ENCODE measurements at places on chromosomes 4 and X.

DNA sequence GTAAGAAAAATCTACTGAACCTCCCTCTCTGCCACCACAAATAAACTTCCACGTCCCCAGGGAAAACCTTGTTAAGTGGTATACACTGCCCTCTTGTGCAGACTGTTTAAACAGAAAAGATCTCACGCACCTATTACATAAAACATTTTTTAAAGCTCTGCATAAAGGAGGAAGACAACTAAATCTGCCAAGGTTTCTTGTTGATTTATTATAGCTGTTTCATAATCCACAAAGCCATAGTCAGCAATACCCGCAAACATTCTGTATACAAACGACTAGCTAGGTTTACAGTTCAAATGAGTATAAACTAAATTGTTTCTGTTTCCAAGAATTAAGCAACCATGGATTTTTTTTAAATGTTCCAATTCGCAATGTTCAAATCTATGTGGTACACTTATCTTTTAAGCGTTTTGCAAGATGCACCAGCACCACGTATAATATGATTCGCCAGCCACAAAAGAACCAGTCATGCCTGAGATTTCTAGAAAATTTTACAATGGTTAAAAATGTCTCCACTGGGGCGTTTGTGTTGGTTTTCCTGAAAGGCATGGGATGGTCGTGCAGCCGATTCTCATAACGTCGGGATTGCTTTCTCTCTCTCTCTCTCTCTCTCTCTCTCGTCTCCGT, 164.6 kb downstream of the PRKX start:
- no peak for DNase-seq

- DNase-seq, result no peak
Measured at GRCh38 chrX:77814210-77814609, 28.2 kb upstream of the ATRX start.

DNA sequence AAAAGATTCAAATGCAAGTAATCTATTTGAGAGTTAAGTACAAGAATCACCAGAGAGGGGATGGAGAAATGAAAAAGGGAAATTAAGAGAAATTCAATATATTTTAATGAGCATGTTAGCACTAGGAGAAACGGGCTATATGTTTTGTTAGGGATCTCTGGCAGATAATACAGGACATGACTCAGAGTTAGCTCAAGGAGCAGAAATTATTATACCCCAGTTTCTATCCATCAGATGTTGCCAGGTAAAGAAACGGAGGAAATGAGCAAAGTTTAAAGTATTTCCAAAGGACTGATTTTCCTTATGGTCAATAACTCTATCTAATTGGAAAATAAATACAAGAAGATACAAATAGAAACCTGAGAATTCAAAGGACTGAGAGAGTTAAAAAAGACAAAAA, 867.6 kb downstream of the TRAM1L1 start:
- DNase-seq, result no peak

- DNase-seq, result no peak
Measured at GRCh38 chrX:30666094-30666493, 12.9 kb downstream of the GK start.

DNA sequence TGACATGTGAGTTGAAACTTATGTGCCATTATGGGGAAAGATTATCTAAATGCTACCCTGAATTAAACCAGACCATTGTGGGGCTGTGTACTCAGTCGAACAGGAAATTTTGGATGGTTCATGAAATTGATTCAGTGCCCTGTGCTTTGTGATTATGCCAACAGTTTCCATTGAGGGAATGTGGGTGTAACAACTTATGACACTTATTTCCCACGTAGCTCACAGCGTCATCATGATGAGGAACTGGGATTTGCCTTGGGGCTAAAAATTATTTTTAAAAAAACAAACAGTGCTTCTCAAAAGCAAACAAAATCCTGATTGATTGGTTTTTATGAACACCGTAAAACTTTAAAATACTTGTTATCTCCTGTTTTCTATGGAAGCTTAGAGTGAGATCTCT, 8.3 kb upstream of the CLTRN start:
- no peak for DNase-seq

- DNase-seq, result no peak
Measured at GRCh38 chr4:82519776-82520175, 42.0 kb downstream of the TMEM150C start.

Data from stimulated activated CD4-positive, alpha-beta T cell treated with anti-CD3 and anti-CD28 coated beads, Interleukin-4, amount 100 ng/mL, for 24 hours (primary cell).